ENCODE measurements at places on chromosomes 12 and 14.

DNA sequence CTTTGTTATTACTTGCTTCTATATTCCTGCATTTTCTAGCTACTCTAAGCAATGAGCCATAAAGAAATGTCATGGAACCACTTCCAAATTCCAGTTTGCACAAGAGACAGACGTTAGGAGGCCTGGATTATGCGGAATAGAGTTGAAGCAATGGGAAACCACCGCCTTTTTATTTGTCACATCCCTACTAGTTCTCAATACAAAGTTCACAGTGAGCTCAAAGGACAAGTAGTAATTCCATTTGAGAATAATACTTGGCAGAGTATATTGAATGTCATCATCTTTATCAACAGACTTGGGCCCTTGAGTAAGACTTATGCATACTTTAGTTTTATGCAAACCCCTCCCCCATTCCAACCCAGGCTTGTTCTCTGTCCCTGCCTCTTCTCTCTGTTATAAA, 3.7 kb upstream of the SLC15A5 start:
- no peak for DNase-seq
- H3K36me3 ChIP-seq = no peaks in the 10 kb centered on the region
- no peak overlapping the region for H3K4me3 ChIP-seq
- H3K27me3 ChIP-seq = no peaks in the 10 kb centered on the region

GRCh38 chr12:72957454-72957853, 685.3 kb downstream of the TRHDE start:
- no peaks in the 10 kb centered on the region for H3K4me1 ChIP-seq
- no peaks in the 10 kb centered on the region for H3K27me3 ChIP-seq
- no peaks in the 10 kb centered on the region for H3K36me3 ChIP-seq
- no peak for DNase-seq

GRCh38 chr12:56688846-56689109, 694 bp upstream of the PTGES3 start:
- H3K4me1 ChIP-seq = peaks cover 49% of the 10 kb centered on the region
- DNase-seq = no peak
- peak overlapping the region; percentile 97 for H3K27ac ChIP-seq

DNA sequence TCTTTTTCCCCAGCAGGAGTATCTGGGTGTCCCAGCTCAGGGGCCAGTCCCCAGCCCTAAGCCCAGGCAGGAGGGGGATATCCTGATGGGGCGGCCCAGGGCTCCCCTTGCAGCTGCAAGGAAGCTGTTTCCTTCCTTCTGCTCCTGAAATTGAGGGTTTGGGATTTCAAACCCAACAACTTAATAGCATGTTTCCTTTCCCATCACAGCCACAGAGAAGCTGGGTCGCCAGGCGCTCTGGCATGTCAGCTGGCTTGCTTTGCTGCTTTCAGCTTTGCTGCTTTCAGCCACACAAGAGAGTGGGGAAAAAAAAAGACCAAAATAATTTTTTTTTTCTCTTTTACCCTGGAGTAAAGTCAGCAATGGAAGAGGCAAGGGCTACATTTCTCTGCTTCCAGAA, 30.0 kb downstream of the HVCN1 start:
- H3K36me3 ChIP-seq = no peaks in the 10 kb centered on the region
- DNase-seq = no peak
- H3K27ac ChIP-seq = no peak overlapping the region
- no peaks in the 10 kb centered on the region for H3K4me1 ChIP-seq
- no peaks in the 10 kb centered on the region for H3K27me3 ChIP-seq

DNA sequence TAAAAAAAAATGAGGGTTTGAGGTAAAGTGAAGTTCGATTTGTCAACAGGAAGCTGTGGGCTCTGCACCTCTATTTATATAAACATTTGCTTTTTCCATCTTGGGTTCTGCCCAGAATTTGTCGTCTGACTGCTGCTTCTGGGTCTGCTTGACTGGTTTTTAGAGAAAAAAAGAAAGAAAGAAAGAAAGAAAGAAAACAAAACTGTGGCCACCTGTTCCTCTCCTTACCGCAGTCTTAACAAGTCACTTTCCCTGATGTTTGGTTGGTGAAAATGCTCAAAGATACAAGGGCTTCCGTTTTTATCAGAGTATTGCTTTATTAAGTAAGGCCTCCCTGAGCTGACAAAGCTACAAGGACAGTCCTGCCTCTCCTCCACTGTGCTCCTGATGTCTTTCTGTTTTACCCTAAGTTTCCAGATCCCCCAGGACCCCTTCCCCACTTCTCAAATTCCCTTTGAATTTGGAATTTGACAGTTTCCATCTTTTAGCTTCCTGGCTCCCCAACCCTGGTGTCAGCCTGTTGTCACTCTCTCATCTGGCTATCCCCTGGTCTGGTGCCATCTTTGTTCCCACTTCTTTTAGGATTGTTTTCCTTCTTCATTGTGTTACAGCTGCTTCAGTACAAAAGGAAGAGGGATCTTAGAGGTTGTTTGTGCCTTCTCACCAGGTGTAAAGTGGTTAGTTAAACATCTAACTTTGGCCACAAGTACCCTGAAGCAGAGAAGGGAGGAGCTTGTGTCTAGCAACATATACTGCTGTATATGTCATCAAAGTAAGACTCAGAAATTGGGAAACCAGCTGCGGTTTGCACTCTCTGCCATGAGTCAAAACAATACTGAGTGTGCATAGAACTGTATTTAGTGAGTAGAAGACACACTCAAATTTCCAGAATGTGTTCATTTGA, 18.0 kb downstream of the MFAP5 start:
- peaks cover 6% of the 10 kb centered on the region for H3K27me3 ChIP-seq
- no peak overlapping the region for H3K4me3 ChIP-seq
- DNase-seq = no peak
- H3K27ac ChIP-seq = no peak overlapping the region
- no peaks in the 10 kb centered on the region for H3K4me1 ChIP-seq

- no peak for DNase-seq
- H3K27ac ChIP-seq = no peak overlapping the region
- no peaks in the 10 kb centered on the region for H3K4me1 ChIP-seq
- no peaks in the 10 kb centered on the region for H3K36me3 ChIP-seq
- H3K4me3 ChIP-seq = no peak overlapping the region
Measured at GRCh38 chr14:65156568-65157366, 54.5 kb upstream of the MAX start.

All from HCT116 (cell line).